ENCODE measurements at places on chromosomes 2 and 18.
A peak's percentile ranks its signal among the peaks of the same experiment; 100 is the strongest.

GRCh38 chr2:33008716-33009115, 62.0 kb downstream of the LTBP1 start:
- no peak for ATAC-seq

DNA sequence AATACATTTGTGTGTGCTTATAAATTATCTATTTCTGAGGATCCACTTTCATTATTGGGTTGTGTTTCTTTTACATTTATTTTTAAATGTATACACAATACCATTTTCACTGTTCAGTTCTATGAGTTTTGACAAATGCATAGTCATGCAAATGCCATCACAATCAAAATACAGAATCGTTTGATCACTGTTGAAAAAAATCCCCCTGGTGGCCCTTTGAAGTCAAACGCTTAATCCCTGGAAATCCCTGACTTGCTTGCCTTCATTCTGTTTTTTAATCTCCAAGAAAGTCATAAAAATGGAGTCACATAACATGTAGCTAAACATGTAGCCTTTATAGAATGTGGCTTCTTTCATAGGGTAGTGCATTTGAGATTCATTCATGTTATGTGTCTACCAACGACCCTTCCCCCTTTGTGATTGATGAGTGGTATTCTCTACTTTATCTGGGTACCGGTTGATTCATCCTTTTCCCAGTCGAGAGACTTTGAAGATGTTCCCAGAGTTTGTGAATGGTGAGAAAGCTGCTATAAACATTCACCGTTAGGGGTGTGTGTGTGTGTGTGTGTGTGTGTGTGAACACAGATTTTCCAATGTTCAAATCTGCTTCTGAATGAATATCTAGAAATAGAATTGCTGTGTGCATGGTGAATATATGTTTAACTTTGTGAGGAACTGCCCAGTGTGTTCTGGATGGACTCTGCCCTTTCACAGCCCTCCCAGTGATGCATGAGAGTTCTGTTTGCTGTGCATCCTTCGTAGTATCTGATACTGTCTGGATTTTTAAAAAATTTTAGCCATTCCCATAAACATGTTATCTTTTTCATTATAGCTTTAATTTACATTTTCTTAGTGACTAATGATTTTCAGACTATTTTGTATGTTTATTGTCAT, 173.6 kb downstream of the GALR1 start:
- ATAC-seq: no peak

DNA sequence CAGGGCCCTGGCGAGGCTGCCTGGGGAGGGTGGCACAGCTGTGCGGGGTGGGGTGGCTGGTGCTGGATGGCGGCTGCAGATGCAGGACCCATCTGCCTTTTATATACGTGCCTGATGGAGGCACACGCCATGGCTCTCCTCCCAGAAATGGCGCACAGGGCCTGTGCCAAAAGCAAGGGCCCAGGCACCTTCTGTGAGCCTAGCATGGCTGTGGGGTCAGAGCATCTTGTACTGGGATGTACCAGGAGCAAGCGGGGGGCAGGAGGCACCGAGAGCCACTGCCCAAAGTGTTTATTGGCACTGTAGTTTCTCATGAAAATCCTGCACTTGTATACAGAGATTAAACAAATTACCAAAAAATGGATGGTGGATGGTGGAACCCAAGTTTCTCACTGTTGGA, 724.1 kb downstream of the GALR1 start:
- ATAC-seq: no peak

DNA sequence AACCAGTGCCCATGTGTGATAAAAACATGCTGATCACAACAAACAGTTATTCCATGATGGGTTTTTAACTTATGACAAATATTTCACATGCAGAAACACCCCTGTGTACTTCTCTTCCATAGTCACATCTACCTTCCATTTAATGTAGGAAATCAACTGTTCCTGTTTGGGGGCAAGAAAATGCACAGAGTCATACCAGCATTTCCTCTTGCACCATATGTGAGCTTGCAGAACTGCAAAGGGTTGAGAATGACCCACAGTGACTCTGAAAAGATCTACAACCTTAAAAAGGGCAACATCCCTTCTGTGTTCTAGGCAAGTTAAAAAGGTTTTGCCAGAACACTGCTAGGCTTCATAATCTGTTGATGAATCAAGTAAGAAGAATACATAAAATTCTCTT, 9.9 kb downstream of the BMP10 start:
- ATAC-seq: no peak

GRCh38 chr2:233441161-233442027, 87.1 kb downstream of the DGKD start:
- no peak for ATAC-seq

GRCh38 chr2:241215421-241215820, 26.9 kb downstream of the ANO7 start:
- ATAC-seq: no peak

- ATAC-seq: no peak
Measured at GRCh38 chr18:24570716-24571115, 110.3 kb downstream of the HRH4 start.

DNA sequence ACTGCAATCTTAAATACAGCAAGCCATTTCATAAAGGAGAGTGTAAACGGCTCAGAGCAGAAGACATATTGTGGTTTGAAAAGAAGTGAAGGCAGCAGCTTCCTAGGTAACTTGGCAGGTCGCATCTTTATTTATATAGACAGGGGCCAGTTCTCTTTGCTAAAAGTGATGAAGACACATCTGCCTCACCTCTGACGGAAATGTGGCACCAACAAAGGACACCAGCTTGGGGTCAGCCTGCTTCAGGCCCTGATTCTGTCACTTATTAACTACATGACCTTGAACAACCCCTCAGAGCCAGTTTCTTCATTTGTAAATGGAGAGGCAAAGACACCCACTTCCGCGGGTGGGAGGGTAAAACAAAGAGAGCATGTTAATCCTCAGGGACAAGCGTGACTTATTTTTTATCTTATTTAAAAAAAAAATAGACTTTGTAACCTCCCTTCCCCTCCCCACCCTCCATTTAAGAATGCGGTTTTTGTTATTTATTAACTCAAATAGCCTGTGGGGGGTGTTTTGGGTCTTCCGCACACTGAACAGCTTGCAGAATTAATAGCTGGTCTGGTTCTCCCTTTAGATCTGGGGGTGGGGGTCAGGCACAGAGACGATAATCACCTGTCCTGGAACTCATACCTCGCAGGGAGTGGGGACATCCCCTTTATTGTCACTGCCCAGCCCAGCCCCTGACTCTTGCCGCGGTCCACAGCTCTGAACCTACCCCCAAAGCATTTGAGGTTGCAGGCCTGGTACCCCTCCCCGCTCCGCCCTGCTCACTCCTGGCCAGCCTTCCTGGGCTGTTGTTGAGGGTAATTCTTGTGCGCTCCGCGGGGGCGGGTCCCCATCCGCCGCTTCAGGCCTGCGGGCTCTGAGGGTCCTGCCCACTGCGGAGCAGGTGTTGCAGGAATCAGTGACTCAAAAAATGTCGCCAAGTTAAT, 64.2 kb upstream of the TMEM17 start:
- no peak for ATAC-seq

- ATAC-seq: no peak
Measured at GRCh38 chr2:57701391-57701791, 345.2 kb upstream of the VRK2 start.

GRCh38 chr2:220270481-220271070, 643.1 kb downstream of the SLC4A3 start:
- no peak for ATAC-seq

DNA sequence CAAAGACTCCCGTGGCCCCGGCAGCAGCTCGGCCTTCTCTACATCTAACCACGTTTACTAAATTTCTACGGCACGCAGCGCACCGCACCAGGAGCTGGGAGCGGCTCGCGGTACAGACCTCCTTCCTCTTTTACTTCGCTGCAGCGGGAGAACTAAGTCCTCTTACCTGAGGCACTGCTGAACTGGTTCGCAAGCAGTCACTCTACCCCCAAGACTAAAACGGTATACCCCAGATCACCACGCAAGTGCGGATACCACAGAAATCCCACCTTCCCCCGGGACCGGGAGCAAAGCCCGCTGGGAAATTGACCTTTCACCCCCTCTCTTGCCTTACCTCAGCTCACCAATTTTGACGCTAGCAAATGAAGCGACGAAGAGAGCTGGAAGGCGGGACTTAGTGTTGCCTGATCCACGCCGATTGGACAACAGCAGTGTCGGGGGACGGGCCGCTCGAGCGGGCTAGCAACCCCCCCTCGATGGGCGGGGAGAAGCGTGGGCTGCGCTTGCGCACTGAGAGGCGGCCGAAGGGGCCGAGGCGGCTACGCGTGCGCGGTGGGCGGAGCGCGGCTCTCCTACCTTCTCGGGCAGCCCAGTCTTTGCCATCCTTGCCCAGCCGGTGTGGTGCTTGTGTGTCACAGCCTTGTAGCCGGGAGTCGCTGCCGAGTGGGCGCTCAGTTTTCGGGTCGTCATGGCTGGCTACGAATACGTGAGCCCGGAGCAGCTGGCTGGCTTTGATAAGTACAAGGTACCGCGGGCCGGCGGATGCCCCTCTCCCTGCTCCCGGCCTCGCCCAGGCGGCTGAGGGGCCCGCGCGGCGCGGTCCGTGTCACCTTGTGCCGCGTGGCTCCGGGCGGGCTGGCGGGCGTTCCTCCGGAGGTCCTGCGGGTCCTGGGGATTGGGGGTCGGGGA, at the start of gene SELENOI:
Gene SELENOI, plus strand, starts transcription at position 599 of the 909 bp plus-strand sequence. Its CDS starts 90 bp downstream, at position 689.
- peak; percentile 95 for ATAC-seq

- no peak for ATAC-seq
Measured at GRCh38 chr2:230503798-230504197, 87.8 kb downstream of the SP100 start.

GRCh38 chr2:183034806-183035205, 3.5 kb downstream of the NCKAP1 start:
- no peak for ATAC-seq

- ATAC-seq: no peak
Measured at GRCh38 chr2:85913884-85914881, 25.4 kb upstream of the ST3GAL5 start.

GRCh38 chr2:60634438-60634837, 81.0 kb upstream of the BCL11A start:
- ATAC-seq: no peak

GRCh38 chr2:234865040-234865439, 86.8 kb upstream of the SH3BP4 start:
- ATAC-seq: no peak

Measured in activated CD4-positive, CD25-positive, alpha-beta regulatory T cell treated with anti-CD3 and anti-CD28 coated beads, Interleukin-2, amount 50 U/mL, for 24 hours (primary cell).